Skin of body (tissue), 3 donors: ENCODE measurements at places on chromosomes 6 and 20. TPM values are rescaled to one million over a fixed set of nuclear protein-coding genes. Genes with fewer than 3 reads are reported as not detected.

C6orf52 gene
- total RNA-seq, result not detected

C6orf141 gene
- total RNA-seq, result 7.5 TPM

MYL9 gene
- total RNA-seq, result 10.3 TPM

RPS21 gene
- total RNA-seq, result 742 TPM

PRSS35 gene
- total RNA-seq, result 4.4 TPM

SIRPD gene
- 0.39 TPM for total RNA-seq

LTB gene
- total RNA-seq, result 1.6 TPM

PROKR2 gene
- not detected for total RNA-seq

SAMD3 gene
- total RNA-seq, result 2.6 TPM

C4A gene
- total RNA-seq, result 5.8 TPM

CCNC gene
- 67.6 TPM for total RNA-seq

TBXT gene
- total RNA-seq, result not detected
